ENCODE measurements at places on chromosomes 12 and 14.

DNA sequence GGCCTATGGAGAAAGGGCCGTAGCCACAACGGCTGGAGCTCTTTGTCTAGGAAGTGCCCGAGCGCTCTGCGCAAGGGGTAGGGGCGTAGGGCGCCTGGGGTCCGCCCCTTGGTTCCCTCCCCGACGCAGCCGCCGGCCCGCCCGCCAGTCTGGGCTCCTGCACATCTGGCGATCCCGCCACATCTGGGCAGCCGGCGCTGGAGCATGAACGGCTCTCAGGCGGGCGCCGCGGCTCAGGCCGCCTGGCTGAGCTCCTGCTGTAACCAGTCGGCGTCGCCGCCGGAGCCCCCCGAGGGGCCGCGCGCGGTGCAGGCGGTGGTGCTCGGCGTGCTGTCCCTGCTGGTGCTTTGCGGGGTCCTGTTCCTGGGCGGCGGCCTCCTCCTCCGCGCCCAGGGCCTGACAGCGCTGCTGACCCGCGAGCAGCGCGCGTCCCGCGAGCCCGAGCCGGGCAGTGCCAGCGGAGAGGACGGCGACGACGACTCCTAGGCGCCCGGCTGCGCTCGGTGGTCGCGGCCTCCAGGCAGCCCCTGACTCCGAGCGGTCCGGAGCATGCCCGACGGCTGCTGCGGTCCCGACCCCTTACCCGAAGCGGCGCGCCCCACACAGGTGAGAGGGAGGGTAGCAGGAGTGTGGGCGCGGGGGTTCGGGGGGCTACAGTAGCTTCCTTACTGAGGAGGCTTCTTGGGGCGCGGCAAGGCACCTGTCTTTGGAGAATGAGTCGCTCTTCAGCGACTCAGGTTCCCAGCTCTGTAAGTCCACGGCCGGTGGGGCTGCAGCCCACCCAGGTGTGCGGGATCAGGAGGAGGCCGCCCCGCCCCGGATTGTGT, at the start of gene SMIM41:
Gene SMIM41 (plus strand): TSS at position 129 of the 827 bp plus-strand sequence. CDS start 76 bp downstream, at position 205.
- no peak for DNase-seq

DNA sequence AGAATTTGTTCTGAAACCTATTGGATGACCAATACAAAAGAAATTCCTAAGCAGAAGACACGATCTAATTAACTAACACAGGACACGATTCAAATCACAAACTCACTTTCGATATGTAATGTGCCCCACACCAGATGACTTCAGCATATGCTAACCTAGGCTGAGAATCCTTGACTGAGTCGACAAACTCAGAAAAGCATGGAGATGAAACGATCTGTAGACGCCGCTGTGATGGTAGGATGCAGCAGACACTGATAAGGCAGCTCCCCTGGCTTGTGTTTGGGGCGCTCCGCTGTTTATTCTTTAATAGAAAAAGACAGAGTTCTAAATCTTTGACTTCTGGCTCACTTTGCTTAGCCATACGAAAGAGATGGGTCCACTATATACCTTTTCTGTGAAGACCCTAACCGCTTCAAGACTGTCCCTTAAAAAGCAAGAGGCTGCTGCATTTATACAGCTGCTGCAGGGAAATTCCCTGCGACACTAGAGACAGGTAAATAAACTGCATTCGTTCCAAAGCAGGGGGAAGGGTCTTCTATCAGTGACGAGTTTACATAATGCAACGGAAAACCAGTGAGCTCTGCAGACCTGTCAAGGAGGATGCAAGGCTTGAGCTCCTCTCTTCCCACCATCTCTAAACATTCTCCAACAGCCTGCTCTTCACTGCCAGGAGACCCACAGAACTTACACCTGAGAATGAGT, 929 bp downstream of the CHD8 start:
- no peak for DNase-seq

- DNase-seq, result no peak
Measured at GRCh38 chr14:68939181-68939892, 39.8 kb downstream of the ACTN1 start.

DNA sequence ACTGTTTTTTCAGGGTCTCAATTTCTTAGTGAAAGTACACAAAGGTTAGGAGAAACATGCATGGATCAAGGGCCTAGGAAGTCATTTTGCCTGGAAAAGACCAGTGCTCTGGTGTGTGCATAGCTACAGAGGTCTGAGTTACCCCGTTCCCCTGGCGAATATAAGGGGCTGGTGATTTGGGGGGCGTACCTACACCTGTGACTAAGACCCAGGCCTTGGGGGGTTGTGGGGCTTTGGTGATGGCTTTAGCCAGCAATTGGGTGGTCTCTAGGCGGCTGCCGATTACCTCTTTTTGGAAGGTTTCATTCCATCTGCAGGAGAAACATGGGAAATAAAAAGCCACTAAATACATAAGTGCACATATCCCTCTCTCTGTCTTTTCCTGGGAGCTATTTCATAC, 1.1 kb downstream of the SDR39U1 start:
- DNase-seq, result no peak

- DNase-seq, result no peak
Measured at GRCh38 chr14:39169541-39169900, 612 bp downstream of the TRAPPC6B start.

DNA sequence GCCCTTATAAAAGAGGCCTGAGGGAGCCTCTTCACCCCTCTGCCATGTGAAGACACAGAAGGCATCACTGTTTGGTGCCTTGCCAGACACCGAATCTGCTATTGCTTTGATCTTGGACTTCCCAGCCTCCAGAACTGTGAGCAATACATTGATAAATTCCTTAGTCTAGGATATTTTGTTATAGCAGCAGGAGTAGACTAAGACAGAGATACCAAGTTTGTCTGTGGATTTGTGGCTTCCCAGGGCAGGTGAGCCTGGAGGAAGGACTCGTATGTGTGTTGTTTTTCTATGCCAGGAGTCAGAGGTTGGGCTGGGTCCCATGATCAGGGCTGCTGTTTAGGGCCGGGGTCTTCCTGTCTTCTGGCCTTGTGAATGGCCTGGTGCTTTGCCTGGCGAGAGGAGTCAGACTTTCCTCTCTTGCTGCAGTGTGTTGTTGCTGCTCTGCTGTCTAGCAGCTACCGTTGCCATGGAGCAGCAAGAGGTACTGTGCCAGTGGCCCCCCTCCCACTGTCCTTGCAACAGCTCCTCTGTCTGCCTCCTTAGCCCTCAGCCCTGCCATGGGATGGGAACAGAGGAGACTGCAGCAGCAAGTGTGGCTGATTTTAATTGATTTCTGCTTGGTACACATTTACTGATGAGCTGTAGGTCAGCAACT, 111.2 kb downstream of the CHST11 start:
- no peak for DNase-seq

- DNase-seq, result peak; percentile 7
Measured at GRCh38 chr14:104335611-104336010, 197.2 kb downstream of the KIF26A start.

DNA sequence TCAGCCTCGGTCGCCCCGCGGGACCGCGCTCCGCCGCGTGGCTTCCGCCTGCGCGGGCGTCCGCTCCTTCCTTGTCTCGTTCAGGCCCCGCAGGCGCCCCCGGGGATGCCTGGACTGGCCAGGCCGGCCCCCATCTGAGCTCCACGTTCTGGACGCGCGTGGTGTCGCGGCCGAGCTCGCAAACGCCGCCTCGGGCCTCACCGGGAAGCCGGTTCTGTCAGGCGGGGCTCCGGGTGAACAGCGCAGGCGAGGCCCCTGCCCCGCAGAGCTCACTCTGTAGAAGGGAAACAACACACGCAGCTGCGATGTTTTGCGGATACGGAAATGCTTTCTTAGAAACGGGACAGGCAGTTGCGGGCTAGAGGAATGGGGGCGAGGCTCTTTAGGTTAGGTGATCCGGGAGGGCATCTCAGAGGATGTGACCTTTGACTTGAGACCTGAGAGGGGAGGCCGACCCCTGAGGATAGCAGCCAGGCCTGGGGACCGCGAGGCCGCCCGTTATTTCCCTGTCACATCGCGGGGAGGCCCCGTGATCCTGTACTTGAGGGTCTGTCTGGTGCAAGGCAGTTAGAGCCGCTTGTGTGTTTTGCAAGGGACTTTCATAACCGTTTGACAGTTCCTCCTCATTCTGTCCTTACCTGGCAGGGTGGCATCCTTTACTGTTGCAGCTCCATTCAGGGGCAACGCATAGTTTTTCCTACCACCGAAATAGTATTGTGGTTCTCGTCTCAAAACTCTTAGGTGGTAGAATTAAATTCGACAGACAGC, 584 bp downstream of the VRK1 start:
- peak; percentile 76 for DNase-seq

DNA sequence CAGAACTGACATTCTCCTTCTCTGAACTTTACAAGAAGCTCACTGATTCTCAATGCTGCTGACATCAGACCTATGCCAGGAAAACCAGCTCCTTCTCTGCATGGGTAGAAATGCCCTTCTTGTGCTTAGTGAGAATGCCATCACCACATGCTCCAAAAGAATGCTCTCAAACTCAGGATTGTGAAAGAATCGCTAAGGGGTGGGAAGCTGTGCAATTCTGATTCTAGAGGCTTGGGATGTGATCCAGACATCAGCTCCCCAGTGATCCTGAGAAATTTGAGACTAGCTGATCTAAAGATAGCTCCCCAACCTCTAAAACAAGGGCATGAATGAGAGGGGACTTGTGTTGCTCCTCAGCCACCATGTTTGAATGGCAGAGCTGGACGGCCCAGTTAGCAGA, 113.2 kb downstream of the DPF3 start:
- DNase-seq, result no peak

- peak; percentile 65 for DNase-seq
Measured at GRCh38 chr14:50040401-50040775, 76.0 kb downstream of the VCPKMT start.

DNA sequence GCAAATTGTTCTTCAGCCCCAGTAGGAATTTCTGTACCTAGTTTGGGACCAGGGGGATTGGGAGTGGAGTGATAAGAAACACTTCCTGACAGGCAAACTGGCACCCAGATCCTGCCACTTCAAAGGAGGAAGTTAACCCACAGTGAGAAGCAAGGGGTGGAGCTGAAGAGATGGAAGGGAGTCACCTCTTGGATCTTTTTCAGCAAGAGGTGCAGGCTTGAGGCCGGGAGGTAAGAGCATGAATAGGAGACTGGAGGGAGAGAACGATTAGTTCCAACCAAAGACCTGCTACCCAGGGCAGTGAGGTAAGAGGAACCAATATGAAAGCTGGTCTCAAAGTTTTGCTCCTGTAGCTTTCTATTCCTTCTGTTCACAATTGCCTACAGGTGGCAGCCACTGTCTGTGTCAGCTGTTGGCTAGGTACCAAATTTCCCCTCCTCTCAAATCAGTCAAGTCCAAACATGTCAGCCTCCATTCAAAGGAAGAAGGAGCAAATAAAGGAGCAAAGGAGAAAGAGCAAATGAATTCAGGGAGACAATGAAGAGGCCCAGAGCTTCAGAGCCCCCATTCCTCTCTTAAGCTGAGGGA, 14.9 kb upstream of the TAC3 start:
- no peak for DNase-seq

DNA sequence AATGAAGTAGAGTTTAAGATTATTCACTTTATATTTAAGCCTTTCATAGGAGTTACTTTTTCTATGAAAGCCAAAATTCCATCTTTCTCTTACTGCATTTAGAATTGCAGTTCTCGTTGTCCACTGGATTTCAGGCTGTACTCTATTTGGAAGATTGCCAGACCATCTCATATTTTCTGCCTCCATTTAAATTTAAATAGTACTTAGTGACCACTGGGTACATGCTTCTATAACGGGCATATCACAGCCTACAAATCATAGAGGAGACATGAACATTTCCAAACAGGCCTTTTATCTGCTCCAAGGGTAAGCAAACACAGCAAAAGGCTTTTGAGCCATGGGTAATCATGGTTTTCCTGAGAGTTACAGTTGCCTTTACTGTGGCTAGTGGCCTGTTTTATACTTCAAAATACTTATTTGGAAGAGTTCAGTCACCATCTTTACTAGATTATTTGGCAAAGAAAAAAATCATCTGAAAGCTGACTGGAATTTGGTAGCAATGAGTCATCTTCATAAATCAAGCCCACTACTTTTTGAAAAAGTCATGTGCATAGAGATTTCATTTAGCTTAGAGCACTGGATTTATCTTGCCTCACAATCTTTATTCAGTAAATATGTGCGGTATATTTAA, 15.7 kb downstream of the ANO6 start:
- DNase-seq, result no peak

GRCh38 chr14:77883847-77884238, 83.9 kb downstream of the ADCK1 start:
- DNase-seq, result no peak

- DNase-seq, result no peak
Measured at GRCh38 chr12:104648756-104649155, 192.0 kb downstream of the CHST11 start.

GRCh38 chr12:14850929-14851663, 7.8 kb upstream of the ART4 start:
- no peak for DNase-seq

DNA sequence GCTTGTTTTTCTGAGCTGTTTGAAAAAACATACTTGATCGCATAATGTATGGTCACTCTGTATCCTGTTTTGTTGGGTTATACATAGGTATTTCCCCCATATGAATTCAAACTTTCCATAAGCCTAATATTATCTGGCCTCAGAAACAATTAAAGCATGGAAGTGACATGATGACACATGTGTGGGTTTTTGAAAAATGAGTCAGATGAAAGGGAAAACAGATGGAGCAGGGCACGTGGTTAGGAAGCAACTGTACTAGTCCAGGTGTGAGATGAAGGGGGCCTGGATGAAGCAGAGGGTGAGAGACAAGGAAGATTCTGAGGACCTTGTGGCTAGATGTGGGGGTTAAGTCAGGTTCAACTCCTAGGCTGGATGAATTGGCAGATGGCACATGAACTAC, 92.7 kb upstream of the DNM1L start:
- no peak for DNase-seq

DNA sequence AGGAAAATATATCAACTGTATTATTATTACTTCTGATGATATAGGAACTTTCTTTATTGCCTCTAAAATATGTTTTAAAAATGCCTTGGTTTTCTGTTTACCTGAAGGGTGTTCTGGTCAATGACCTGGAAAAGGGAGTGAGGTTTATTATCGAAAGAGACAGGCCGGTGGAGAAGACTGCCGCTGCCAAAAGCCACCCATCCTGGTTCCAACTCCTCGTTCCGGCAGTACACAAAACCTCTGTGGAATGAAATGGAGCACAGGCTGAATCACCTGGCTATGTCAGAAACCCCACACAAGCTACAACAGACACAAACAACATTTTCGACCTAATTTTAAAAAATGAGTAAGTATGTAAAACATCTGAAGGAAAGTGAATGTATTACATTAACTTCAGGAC, 73.6 kb downstream of the HECTD4 start:
- no peak for DNase-seq

- no peak for DNase-seq
Measured at GRCh38 chr12:129101816-129102215, 248.5 kb downstream of the GLT1D1 start.

- DNase-seq, result no peak
Measured at GRCh38 chr12:52335598-52336262, 14.5 kb upstream of the KRT83 start.

- DNase-seq, result no peak
Measured at GRCh38 chr14:75208843-75209242, 32.4 kb upstream of the TMED10 start.

DNA sequence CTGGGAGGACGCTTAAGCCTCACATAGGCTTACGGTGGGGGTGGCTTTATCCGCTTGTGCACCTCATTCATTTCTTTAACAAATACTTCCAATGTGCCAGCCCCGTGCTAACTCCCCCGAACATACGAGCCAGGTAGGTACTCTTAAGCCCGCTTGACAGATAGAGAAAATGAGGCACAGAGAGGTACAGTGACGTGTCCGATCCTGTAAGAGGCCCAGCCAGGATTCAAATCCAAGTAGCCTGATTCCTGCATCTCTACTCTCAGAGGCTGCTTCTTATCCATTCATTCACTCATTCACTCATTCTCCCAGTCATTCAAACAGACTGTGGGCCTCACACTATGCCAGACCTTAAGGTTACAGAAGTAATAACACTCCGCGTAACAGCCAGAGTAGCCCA, 477 bp downstream of the OAS3 start:
- DNase-seq, result no peak

Data from activated CD8-positive, alpha-beta memory T cell treated with anti-CD3 and anti-CD28 coated beads, Interleukin-2, amount 50 U/mL, for 48 hours (primary cell).